ENCODE measurements at places on chromosomes 2 and 18. TPM values are rescaled to one million over a fixed set of nuclear protein-coding genes. Genes with fewer than 3 reads are reported as not detected.

LYPD6 gene
- not detected for total RNA-seq

COLEC11 gene
- total RNA-seq = not detected

CCDC68 gene
- total RNA-seq = 0.13 TPM

WDR43 gene
- total RNA-seq = 47.2 TPM

ATP8B1 gene
- not detected for total RNA-seq

ACMSD gene
- total RNA-seq = not detected

CDK15 gene
- total RNA-seq = not detected

DQX1 gene
- total RNA-seq = 0.45 TPM

Measured in activated CD4-positive, alpha-beta memory T cell treated with anti-CD3 and anti-CD28 coated beads, Interleukin-2, amount 10 ng/mL, durations not matched to agents 7 days and 5 days (primary cell).